ENCODE measurements at places on chromosomes 1 and 21. TPM values are rescaled to one million over a fixed set of nuclear protein-coding genes. Genes with fewer than 3 reads are reported as not detected.

TMEM269 gene
- total RNA-seq, result not detected

DNAJC28 gene
- total RNA-seq, result 1.2 TPM

- DNase-seq, result peak; percentile 9
These were observed 29.4 kb downstream of the VAV3 start for GRCh38 chr1:107935396-107936064.

DNA sequence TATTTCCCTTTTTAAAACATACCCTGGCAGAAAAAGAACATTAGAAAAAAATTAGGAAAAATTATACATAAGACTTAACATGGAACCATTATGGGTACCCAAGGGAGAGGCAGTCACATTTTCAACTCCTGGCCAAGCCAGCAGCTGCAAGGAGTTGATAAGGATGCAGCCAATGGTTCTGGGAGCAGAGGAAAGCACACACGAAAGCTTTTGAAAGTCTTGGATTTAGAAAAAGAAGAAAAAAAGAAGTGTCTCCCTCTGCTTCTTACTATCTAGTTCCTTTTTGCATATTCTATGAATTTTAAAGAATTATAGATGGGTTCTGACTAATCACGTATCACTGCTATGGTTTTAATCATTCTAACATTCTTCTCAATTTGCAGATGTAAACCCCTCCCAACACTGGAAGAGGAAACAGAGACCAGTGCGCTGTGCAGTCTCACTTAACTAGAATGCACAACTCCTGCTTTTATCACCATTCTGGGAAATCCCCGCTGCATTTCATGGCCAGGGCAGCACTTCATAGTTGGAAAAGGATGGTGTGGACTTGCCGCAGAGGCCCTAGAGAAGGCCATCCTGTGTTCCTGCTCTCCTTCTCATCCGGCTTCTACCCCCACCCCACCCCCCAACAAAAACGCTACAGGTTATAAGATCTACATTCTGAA is 2.7 kb upstream of the CD58 start:
- no peak for DNase-seq

DNA sequence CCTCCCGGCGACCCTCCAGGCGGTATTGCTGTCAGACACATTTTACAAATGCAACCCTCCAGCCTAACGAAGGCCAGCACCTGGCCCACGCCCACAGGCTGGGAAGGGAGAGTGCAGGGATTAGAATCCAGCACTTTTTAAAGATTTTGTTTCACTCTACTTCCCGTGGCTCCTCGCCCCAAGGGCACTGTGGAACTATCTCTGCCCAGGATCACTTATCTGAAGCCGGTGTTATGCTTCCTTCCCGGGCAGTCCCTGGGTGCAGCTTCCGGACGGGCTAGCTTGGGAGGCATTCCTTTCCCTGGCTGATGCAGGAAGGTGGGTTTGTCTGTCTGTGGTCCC is 35.8 kb downstream of the CCN1 start:
- no peak for DNase-seq

- no peak for DNase-seq
These were observed 312.9 kb downstream of the NFIA start for GRCh38 chr1:61395146-61395800.

DNA sequence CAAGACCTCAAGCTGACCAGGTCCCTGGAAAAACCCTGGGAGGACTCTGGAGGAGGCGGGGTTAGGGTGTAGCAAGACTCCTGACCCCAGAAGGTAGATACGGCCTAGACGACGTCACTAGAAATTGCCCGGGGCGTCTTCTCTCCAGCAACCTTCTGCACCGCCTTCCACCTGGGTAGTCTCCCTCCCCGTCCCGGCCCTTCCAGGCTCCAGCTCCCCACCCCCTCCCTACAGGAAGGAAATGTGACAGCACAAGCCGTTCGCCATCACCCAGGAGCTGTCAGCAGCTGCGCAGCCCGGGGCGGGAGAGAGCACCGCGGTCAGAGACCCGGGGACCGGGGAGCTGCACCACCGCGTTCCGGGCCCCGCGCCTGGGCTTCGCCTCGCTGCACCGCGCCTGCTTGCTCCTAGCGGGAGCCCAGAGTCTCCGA is 20.0 kb downstream of the SERTAD4 start:
- no peak for DNase-seq

- DNase-seq, result peak; percentile 51
These were observed 19.4 kb downstream of the PDE4B start for GRCh38 chr1:65812065-65812464.

GRCh38 chr1:60989749-60990713 is 92.3 kb upstream of the NFIA start:
- peak; percentile 61 for DNase-seq

DNA sequence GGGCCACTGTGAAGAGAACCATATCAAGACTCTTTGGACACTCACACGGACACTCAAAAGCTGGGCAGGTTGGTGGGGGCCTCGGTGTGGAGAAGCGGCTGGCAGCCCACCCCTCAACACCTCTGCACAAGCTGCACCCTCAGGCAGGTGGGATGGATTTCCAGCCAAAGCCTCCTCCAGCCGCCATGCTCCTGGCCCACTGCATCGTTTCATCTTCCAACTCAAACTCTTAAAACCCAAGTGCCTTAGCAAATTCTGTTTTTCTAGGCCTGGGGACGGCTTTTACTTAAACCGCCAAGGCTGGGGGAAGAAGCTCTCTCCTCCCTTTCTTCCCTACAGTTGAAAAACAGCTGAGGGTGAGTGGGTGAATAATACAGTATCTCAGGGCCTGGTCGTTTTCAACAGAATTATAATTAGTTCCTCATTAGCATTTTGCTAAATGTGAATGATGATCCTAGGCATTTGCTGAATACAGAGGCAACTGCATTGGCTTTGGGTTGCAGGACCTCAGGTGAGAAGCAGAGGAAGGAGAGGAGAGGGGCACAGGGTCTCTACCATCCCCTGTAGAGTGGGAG is 36.3 kb upstream of the TDRD10 start:
- no peak for DNase-seq

Measured in foreskin keratinocyte (primary cell).